ENCODE measurements at places on chromosomes 7 and 10.

DNA sequence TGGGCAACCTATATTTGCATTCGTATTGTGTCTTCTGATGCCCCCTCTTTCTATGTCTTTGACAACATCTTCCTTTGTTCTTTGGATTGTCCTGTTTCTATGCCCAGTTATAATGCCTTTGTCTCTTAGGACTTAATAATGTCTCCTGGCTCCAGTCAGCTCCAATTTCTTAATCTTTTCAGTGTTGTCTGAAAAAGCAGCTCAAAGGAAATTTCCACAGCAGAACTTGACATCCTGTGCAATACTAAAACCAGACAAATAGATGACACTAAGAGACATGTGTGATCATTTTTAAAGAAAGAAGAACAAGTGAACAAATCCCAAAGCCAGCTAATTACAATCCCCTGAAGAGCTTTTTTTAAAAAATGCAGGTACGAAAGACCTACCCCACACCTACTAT, 47.7 kb upstream of the RNF148 start:
- no peak for DNase-seq

DNA sequence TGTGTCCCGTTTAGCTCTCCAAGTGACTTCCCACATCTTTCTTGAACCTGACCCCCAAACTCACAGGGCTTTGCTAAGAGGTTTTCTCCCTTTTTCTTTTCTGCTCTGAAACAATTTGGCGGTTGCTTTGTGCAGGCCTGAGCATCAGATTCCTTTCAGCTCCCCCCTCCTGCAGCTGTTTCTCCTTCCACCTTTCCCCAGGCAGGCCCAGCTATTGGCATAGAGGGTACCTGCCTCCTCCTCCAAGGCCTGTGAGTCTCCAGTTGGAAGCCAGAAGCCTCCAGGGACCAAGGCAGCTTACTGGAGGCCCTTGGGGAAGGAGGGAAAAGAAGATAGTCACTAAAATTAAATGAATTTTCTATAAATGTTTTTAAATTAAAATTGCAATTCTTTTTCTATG, 7.7 kb downstream of the VAX1 start:
- no peak for DNase-seq

- no peak for DNase-seq
Measured at GRCh38 chr10:24554036-24554435, 169.7 kb downstream of the ARHGAP21 start.

DNA sequence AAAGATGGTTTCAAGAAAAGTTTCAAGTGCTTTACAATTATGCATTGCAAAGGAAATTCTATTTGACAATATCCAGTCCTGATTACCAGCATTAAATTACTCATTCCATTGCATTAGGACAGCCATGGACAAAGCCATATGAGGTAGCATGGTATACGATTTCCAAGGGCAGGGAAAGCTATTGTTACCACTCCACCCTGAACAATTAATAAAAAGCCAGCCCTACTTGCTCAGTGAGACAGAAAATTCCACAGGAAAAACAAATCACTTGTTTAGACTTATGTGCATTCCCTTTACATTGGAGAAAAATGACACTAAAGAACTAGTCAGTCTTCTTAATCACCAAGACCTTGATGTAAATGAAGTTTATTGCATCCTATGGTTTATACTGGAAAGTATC, 5.6 kb downstream of the CD36 start:
- no peak for DNase-seq

DNA sequence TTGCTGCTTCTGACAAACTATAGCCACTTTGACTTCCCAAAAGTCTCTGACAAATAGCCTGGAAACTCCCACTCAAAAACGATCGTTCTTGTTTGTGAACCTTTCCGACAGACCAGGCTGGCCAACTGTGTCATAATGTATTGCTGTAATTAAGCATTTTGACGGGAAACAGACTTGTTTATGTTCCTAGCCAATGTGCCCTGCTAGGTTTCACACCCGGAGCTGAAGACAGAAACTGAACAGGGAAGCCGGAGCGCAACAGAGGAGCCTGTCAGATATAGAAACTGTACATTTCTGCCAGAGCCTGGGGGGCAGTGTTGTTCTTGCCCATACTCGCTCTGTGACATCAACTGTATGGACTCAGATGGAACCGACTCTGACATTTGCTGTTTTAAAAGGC, 55.3 kb upstream of the C7orf33 start:
- DNase-seq, result no peak

DNA sequence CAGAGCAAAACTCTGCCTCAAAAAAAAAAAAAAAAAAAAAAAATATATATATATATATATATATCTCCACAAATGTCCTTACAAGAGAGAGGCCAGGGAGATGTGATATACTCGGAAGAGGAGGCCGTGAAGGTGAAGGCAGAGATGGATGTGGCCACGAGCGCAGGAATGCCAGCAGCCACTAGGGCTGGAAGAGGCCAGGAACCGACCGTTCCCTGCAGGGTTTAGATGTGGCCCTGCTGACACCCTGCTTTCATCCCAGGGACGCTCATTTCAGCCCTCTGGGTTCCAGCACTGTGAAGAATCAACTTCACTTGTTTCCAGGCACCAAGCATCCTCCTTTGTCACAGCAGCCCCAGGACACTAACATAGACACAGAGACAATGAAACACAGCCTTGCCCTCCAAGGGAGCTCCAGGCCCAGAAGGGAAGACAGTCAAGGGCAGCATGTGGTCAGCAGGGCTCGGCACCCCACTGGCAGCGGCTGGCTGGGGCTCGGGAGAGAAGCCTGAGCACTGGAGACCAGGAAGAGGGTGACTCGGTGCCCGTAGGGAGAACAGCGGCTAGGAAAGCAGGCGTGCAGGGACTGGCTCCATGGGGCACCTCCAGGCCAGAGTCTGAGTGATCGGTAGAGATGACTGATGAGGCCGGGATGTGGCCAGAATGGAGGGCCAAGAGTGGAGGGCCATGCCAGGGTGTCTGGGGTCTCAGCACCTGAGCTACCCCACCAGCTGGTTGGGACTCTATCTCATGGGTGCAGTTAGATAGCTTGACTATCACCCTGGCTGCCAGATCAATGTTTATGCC, 7.6 kb downstream of the WDR86 start:
- no peak for DNase-seq

DNA sequence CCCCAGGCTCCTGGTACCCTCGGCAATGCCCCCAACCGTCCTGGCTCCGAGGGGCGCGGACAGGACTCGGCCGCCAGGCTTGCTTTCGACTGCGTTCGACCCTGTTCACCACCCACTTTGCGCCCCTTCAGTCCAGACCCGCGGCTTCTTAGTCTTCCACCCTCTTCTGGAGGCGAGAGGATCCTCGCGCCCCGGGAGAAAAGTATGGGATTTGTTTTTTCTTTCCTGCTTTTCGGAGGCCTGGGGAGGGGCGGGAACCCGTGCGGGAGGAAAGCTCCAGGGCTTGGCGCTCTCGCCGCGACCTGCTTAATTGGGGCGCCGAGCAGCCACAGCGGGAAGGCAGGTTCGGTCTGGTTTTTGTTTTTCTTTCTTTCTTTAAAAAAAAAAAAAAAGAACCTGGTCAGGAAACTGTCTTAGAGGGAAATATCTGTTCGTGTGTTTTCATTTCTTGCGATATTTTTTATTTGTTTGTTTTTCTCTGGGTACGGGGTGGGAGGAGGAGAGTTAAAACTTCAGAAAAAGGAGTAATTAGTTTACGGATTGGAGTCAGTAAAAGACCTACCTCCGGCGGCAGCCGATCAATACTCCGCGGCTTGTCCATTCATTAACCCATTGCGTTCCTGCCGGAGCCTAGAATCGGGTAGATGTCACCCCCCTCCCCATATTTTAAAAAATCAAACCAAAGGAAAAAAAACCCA, 1.6 kb downstream of the EMX2 start:
- no peak for DNase-seq

DNA sequence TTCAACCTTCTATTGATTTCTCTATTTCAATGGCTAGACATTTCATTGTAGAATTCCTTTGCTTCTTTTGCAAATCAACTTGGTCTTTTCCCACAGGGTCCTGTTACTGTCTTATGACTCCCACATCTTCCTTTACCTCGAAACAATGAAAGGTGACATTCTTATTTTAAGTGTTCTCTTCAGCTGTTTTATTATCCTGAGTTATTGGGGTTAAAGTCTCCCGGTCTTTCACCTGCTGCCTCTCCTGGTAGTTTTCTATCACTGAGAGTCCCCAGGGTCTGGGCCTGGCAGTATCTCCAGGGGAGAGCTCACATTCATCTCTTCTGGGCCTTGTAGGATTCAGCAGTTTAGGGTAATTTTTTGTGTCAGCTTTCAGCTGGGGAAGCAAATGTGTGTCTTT, 95.8 kb downstream of the HECW1 start:
- no peak for DNase-seq

All from GM12878 (cell line).